ENCODE measurements at places on chromosomes 16 and 17.
A peak's percentile ranks its signal among the peaks of the same experiment; 100 is the strongest.

DNA sequence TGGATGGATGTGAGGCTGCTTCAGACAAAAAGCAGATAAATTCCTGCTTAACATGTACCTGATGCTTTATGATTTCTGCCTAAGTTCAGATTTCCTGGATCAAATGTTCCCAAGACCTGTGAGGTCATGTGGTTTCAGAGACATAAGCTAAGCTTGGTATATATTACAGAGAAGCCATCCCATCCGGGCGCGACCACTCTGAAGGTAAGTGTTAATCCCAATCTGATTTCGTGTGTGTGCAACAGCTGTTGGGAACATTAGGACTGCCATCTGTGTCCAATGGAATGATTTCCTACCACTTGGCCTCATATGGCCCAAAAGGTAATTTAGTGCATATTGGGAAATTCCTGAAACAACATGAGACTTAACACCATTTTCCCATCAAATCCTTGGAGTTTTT lies 199.1 kb downstream of the HS3ST3B1 start:
- H3K36me3 ChIP-seq: no peaks in the 10 kb centered on the region
- no peak overlapping the region for H3K4me3 ChIP-seq
- H3K27me3 ChIP-seq: no peaks in the 10 kb centered on the region
- H3K4me1 ChIP-seq: no peaks in the 10 kb centered on the region
- no peak overlapping the region for H3K27ac ChIP-seq

GRCh38 chr16:1027501-1027815 lies 45.1 kb upstream of the SSTR5 start:
- no peaks in the 10 kb centered on the region for H3K4me1 ChIP-seq
- H3K36me3 ChIP-seq: no peaks in the 10 kb centered on the region
- no peak overlapping the region for H3K4me3 ChIP-seq
- no peaks in the 10 kb centered on the region for H3K27me3 ChIP-seq

GRCh38 chr17:57032343-57032742 lies 52.7 kb upstream of the AKAP1 start:
- H3K36me3 ChIP-seq: no peaks in the 10 kb centered on the region
- DNase-seq: peak; percentile 71
- peak overlapping the region; percentile 21 for H3K4me3 ChIP-seq
- H3K4me1 ChIP-seq: peaks cover 43% of the 10 kb centered on the region
- no peaks in the 10 kb centered on the region for H3K27me3 ChIP-seq
- peak overlapping the region; percentile 85 for H3K27ac ChIP-seq

DNA sequence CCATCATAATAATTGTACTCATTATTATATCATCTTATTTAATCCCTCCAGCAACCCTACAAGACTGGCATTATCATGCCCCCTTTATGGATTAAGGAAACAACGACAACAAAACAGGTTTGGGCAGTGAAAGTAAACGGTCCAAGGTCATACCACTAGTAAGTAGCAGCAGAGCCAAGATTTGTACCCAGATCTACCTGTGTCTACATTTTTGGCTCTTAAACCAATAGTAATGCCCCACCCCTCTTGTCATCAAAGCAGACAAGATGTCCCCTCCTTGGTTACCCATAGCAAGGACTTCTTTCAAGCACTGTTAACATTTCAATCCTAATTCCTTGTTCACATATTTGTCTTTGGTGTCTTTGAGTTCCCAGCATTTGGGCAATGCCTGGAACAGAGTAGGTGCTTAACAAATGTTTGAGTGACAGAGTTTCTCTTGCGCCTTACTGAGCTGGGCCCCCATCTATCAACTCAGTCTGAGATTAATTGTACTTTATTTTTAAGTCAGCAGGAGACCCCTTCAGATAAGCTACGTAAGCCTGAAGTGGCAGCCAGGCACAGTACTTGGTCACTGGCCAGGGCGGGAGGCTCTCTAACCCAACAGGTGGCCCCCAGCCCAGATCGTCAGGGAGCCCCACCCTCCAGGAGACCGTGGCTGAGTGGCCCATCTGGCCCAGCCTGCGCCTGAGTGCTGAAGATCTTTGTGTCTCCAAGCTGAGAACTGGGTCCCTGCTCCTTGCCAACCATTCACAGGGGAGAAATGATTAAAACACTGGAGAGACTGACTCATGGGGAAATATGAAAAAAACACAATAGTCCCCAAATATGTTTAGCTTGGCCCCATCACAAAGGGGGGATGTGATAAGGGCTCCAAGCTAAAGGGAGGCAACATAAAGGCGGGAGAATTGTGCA lies 75.8 kb downstream of the AXIN2 start:
- peaks cover 4% of the 10 kb centered on the region for H3K4me1 ChIP-seq
- peak; percentile 69 for DNase-seq
- no peaks in the 10 kb centered on the region for H3K27me3 ChIP-seq
- H3K36me3 ChIP-seq: no peaks in the 10 kb centered on the region
- peak overlapping the region; percentile 87 for H3K27ac ChIP-seq
- no peak overlapping the region for H3K4me3 ChIP-seq

DNA sequence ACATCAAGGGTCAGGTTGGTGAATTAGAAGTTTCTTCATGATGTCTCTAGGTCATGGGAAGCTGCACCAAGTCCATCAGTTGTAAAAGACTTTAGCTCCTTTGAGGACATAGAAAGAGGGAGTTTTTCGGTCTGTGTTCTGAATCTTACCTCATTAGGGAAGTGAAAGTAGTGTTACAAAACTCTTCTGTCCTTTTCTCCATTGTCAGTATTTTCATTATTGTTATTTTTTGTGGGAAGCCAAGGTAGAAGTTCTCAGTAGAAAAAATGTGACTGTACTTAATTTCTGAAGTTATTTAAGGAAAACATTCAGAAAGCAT lies 24.2 kb downstream of the MAP3K3 start:
- peaks cover 44% of the 10 kb centered on the region for H3K36me3 ChIP-seq
- DNase-seq: no peak
- no peak overlapping the region for H3K27ac ChIP-seq
- no peaks in the 10 kb centered on the region for H3K27me3 ChIP-seq
- H3K4me3 ChIP-seq: no peak overlapping the region

DNA sequence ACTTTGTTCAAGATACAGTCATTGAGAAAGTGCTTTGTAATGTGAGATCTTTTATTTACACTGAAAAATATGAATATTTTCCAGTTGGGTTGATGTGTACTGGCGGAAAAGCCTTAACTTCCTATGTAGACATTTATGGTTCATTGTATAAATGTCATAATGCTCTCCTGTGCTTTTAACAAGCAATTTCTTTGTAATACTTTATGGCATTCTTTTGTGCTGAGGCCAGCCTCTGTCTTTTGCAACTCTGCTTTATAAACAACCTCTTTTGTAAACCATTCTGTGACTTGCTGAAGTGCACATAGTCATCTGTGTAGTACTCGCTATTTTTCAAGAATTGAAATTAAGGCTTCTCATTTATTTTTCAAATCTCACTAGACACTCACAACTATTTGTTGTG lies 291.2 kb downstream of the CDH11 start:
- H3K4me1 ChIP-seq: no peaks in the 10 kb centered on the region
- no peak for DNase-seq
- H3K27ac ChIP-seq: no peak overlapping the region
- H3K27me3 ChIP-seq: no peaks in the 10 kb centered on the region
